Sigmoid colon (tissue), 7 donors: ENCODE measurements at places on chromosomes 7 and 10. TPM values are rescaled to one million over a fixed set of nuclear protein-coding genes. Genes with fewer than 3 reads are reported as not detected.

Gene C7orf33
- not detected for total RNA-seq

Gene LIPJ
- total RNA-seq, result 0.36 TPM

Gene TAX1BP1
- 117 TPM for total RNA-seq

Gene SFTPA2
- total RNA-seq, result not detected

Gene FAM237B
- total RNA-seq, result not detected

Gene HHEX
- total RNA-seq, result 7.2 TPM

Gene SUGCT
- total RNA-seq, result 2.3 TPM

Gene SOSTDC1
- 0.36 TPM for total RNA-seq

DNA sequence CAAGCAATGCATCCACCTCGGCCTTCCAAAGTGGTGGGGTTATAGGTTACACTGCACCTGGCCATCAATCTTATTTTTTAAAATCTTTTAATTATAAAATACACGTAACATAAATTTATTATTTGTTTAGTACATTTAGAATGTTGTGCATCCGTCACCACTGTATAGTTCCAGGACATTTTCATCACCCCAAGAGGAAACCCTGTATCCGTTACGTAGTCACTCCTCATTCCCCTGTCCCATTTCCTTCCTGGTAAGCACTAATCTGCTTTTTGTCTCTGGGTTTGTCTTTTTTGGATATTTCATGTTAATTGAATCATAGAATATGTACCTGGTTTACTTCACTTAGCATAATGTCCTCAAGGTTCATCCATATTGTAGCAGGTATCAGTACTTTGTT lies 51.2 kb downstream of the MAPK8 start:
- no peak for DNase-seq

- no peak for DNase-seq
These were observed 150.9 kb downstream of the PRKAG2 start for GRCh38 chr7:151725844-151726651.

- no peak for DNase-seq
These were observed 115.9 kb downstream of the DLG5 start for GRCh38 chr10:77810446-77811335.

DNA sequence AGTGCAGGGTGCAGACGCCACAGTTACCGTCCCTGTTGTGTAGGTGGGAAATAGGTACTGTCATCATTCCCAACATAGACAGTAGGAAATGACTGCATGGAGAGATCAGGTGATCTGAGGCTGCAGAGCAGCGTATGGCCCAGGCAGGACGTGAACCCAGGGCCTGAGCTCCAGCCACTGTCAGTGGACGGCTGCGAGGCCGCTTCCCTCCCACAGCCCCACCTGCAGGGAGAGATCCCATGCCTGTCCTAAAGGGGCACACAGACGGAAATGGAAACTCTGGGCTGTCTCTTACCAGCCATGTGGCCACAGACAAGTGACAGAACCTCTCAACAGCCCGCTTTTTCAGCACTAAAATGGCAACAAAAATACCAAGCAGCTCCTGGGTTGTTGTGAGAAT lies 44.5 kb upstream of the MNX1 start:
- DNase-seq, result no peak

DNA sequence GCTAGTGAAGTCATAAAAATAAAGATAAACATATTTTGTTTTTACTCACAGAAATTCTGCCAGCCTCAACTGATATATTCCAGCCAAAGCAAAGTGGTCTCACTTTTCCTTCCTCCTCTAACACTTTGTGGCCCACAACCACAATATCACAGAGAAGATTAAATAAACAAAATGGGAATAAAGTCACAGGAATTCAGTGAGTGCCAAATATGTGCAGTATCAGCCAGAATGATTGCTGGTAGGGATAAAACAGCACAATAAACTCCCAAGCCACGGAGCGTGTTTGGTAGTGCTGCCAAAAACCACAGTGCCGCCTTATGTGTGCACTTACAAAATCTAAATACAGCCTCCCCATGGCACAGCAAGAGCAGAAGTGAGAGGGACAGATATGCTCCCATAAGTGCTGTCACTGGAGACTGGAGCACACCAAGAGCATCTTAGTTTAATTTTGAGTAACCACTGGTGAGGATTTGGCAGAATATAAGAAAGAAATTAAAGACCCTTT lies 155.8 kb downstream of the POM121L12 start:
- DNase-seq, result no peak

DNA sequence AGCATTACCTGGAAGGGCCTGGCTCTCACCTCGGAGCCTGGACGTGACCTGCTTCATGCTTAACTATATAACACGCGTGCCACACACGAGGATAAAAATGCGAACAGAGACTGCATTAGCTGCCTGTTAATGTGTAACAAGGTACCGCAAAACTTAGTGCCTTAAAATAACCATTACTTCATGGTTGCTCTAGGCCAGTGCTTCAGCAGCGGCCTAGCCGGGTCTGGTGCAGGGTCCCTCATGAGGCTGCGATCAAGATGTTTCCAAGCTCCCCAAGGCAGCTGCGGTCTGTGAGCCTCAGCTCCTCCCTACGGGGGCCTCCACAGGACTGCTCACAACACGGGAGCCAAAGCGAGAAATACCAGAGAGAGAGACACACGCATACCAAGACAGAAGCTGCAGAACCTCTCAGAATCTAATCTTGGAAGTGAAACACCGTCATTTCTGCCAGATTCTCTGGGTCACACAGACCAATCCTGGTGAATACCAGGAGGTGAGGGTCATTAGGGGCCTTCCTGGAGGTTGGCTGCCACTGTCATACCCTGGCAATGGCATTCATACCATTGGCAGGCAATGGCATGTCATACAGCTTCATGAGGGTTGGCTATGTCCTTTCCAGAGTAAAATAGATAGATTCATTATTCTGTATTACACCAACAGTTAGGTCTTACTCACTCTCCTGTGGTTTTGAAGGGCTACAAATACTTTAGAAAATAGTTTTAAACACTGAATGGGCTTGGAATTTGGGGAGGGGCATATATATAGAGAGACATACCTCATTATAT lies 94.5 kb downstream of the HIPK2 start:
- DNase-seq, result no peak

GRCh38 chr10:122457934-122458333 lies 3.4 kb upstream of the HTRA1 start:
- no peak for DNase-seq

DNA sequence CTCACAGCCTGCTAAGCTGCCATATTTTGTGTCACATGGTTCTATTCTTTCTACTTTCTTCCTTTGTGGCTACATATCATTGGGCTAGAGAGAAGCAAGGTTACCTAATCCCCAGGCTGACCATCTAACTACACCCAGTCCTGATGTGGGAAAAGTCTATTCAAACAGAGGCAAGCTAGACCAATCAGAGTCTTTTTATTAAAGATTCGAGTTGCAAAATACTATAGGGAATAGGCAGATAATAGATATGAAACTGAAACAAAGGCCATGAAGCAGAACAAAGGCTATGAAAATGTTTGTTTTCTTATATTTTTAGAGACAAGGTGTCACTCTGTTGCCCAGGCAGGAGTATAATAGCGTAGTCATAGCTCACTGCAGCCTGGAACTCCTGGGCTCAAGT lies 36.7 kb downstream of the MTERF1 start:
- no peak for DNase-seq

DNA sequence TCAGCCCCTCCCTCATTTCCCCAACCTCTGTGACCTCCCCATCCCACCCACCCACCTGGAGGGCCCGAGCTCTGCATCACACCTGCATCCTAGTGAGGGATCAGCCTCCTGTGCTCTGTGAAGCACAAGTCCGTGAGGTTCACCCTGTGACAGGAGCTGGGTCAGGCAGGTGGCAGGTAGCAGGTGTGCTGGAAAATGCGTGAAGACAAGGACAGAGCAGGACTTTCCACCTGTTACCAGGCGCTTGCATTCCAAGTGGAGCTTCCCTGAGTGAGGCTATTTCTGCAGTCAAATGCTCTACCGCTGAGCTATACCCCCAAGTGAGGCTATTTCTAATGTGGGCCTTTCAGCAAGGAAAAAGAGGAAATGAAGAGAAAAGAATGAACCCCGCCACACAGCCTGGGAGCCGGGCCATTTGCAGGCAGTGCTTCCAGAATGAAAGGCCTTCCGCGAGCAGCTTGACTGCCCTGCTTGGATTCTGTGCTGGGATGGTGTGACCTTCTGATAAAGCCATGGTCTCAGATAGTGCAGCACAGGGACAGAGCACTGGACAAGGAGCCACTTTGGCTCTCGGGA lies 13.3 kb upstream of the CPXM2 start:
- DNase-seq, result no peak

- no peak for DNase-seq
These were observed 197.5 kb upstream of the PRSS58 start for GRCh38 chr7:142455392-142455791.

DNA sequence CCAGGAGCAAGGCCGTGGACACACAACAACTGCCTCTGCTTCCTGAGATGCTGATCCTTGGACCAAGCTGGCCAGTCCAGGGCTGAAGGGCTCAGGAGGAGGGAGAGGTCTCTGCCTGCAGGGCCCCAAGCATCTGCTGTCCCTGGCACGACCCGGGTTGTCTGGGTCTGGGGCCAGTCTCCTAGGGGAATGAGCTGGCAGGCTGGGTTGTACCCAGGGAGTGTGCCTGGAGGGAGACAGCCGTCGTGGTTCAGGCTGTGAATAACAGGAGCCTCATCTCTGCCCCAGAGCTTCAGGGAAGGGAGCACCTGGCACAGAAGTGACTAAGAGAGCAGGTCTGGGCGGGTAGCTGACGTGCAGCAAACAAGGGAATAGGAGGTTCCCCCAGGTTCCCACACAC lies 17.9 kb upstream of the SERPINE1 start:
- no peak for DNase-seq

GRCh38 chr10:59536167-59537014 lies 173.3 kb downstream of the SLC16A9 start:
- DNase-seq, result peak; percentile 70

DNA sequence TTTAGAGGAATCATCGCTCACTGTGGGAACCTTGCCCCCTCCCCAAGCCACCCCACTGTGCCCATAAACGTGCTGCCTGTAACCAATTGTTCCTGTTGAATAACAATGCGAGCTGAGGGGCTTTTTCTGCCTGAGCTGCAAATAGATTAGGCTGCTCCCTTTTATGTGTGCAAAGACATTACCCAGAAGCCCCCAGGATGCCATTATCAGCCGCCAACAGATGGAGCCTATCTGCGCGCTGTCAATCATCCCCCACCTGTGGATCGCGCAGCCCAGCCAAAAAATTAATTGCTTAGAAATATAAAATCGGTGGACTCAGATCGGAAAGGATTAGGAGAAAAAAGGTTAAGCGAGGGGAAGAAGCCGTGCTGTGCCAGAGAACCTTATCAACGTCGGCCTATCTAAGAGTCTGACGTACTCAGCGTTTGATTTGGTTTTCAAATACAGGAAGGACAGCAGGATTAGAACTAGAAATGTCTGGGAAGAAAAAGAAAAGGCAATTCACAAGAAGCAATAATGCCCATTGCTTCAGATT lies 167.3 kb upstream of the MYO3A start:
- no peak for DNase-seq

DNA sequence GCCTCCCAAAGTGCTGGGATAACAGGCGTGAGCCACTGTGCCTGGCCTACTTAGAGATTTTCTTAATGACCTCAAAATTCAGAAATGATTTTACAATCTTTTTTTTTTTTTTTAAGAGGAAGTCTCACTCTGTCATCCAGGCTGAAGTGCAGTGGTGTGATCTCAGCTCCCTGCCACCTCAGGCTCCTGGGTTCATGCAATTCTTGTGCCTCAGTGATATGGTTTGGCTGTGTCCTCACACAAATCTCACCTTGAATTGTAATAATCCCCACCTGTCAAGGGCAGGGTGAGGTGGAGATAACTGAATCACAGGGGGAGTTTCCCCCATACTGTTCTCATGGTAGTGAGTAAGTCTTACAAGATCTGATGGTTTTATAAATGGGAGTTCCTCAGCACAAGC lies 159.9 kb downstream of the DNAJC1 start:
- DNase-seq, result no peak

DNA sequence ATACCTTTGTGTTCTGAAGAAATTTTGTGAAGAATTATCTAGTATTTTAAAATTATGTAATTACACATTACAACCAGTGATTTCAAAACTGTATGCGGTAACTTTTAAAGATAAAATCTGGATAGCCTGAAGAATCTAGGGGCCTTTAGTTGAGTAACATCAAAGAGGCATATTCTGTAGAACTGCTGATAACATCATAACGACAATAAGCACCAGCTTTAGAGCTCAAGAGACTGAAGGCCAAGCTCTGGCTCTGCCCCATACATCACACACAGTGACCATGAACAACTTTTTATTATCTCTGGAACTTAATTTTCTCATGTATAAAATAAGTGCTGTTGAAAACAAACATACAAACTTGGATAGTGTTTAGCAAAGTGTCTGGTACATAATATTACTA lies 121.1 kb upstream of the RHOBTB1 start:
- no peak for DNase-seq

DNA sequence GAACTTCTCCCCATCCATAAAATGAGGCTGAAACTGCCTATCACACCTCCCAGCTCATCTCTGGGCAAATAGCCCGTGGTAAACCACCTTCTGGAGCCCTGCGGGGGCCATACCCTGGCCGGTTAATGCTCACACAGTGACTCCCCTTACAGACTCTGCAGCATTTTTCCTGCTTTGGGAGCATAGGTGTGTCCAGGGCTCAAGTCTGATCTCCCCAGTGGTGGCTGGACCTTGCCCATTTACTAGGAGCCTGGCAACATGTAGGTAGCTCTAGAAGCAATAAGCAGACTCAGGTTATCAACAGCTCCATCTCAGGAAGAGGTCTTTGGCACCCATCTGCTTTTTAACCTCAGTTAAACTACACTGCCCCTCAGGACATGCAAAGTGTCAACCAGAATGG lies 5.5 kb upstream of the CDHR1 start:
- DNase-seq, result no peak
